ENCODE measurements at places on chromosomes 4 and X. TPM values are rescaled to one million over a fixed set of nuclear protein-coding genes. Genes with fewer than 3 reads are reported as not detected.

DNA sequence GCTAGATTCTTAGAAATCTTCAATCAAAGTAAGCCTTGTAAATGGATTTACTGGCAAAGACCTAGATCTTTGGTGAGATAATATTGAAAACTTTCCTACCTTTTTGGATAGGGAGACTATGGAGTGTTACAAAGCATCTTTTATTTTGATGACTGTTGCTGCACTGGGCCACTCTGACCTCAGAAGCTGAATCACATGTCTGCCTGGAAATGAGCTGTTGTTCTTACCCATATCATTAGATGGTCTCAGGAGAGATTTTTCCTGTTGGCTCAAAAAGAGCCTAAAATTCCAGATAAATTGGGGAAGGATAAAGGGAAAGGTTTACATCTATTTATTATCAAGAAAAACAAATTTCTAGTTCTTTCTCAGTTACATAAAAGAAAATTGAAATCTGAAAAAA lies 127.5 kb upstream of the BMP3 start:
- no peak overlapping the region for H3K4me3 ChIP-seq
- no peak overlapping the region for H3K27ac ChIP-seq
- H3K4me1 ChIP-seq: no peaks in the 10 kb centered on the region
- no peaks in the 10 kb centered on the region for H3K27me3 ChIP-seq

- H3K27me3 ChIP-seq: peaks cover 2% of the 10 kb centered on the region
- no peak overlapping the region for H3K4me3 ChIP-seq
- peaks cover 2% of the 10 kb centered on the region for H3K4me1 ChIP-seq
- H3K27ac ChIP-seq: no peak overlapping the region
- no peaks in the 10 kb centered on the region for H3K36me3 ChIP-seq
- no peak for DNase-seq
These were observed 347.8 kb downstream of the ANK2 start for GRCh38 chr4:113397114-113397701.

DNA sequence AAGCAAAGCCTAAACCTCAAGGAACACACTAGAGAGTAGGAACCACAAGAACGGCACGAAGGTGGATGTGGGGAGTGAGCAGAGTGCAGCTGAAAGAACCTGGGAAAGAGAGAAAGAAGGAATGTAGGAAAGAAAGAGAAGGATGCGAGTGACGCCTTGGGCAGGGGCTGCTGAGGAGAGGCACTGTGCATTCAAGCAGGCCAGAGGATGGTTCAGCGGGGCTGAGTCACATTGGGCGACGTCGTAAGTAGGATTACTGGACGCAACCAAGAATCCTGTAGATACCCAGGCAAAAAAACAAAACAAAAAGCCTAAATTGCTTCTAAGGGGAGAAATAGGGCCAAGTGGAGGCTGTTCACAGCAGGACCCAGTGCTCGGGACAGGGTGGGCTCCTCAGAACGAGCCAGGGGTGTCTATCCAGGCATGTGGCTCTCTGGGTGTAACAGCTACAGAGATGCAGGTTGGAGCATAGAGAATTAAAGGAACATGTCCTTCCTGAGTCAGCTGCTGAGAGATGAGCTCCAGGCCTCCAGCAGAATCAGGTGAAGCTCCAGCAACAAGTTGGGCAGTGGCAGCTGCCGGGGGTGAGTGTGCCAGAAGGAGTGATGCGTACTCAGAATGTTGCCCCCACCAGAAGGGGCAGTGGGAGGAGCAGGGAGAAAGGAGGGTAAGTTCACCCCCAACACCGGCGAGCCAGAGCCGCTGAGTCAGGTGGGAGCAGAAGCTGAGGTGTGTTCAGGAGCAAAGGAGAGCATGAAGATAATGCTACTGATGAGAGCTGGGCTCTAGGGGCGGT lies 38.6 kb downstream of the NELFA start:
- H3K27ac ChIP-seq: peak overlapping the region; percentile 70
- H3K36me3 ChIP-seq: peaks cover 90% of the 10 kb centered on the region
- DNase-seq: no peak
- no peaks in the 10 kb centered on the region for H3K4me1 ChIP-seq
- H3K4me3 ChIP-seq: no peak overlapping the region

GRCh38 chr4:13413729-13414437 lies 70.3 kb downstream of the RAB28 start:
- no peak overlapping the region for H3K4me3 ChIP-seq
- H3K4me1 ChIP-seq: no peaks in the 10 kb centered on the region
- H3K36me3 ChIP-seq: peaks cover 30% of the 10 kb centered on the region
- DNase-seq: no peak
- no peak overlapping the region for H3K27ac ChIP-seq
- H3K27me3 ChIP-seq: no peaks in the 10 kb centered on the region

GRCh38 chrX:17564689-17565409 lies 172.4 kb upstream of the SCML1 start:
- H3K4me3 ChIP-seq: no peak overlapping the region
- DNase-seq: no peak
- H3K27me3 ChIP-seq: no peaks in the 10 kb centered on the region
- no peak overlapping the region for H3K27ac ChIP-seq

DNA sequence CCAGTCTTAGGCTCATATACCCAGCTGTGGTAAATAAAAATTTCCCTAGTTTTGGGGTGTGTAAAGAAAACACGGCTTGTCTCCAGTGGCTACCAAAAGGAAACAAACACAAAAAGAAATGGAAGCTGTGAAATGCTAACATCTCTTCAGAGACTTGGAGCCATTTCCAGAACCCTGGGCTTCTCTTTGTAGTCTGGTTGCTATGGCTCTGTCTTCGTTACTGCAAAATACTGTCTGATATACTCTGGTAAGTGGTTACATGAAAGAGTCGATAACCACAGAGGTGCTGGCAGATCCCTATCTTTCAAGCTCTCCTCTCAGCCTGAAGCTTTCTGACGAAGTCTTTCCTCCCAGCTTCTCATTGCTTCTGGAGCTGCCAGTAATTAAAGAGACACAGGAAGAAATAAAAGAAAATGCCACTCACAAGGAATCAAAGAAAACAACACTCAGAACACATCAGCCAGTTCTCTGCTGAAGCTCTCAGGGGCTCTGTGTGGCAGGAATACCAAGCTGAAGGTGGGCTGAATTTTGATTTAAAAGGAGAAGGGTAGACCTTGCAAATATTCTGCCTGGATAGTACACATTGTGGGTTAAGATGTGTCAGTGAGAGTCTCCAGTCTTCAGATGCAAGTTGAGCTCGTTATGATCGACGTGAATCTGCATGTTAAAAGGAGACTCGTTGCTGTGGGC lies 107.6 kb upstream of the FAM9C start:
- H3K27ac ChIP-seq: peak overlapping the region; percentile 68
- peaks cover 9% of the 10 kb centered on the region for H3K36me3 ChIP-seq
- H3K4me1 ChIP-seq: peaks cover 24% of the 10 kb centered on the region
- H3K27me3 ChIP-seq: no peaks in the 10 kb centered on the region

- H3K36me3 ChIP-seq: no peaks in the 10 kb centered on the region
- H3K27ac ChIP-seq: no peak overlapping the region
- no peak overlapping the region for H3K4me3 ChIP-seq
- H3K27me3 ChIP-seq: no peaks in the 10 kb centered on the region
These were observed 45.4 kb downstream of the ZNF711 start for GRCh38 chrX:85288992-85289723.

DNA sequence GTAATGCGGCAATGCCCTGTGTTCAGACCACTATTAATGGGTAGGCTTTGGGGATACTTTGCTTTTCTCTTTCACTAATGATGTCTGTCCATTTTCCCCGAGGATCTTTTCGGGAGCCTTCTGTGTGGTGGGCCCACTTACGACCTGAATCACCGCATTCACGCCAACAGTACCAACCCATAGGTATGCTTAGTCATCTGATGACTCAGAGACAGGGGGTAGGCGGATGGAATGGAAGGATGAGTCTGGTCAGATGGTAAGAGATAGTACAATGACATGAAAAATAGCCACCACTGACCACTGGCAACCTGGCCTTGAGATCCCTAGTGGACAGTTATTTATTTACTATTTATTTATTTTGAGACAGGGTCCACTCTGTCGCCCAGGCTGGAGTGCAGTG lies 76.0 kb upstream of the DHRSX start:
- no peaks in the 10 kb centered on the region for H3K36me3 ChIP-seq
- peaks cover 12% of the 10 kb centered on the region for H3K27me3 ChIP-seq

GRCh38 chr4:163680386-163681098 lies 186.1 kb downstream of the TMA16 start:
- no peak overlapping the region for H3K27ac ChIP-seq
- no peak for DNase-seq
- no peaks in the 10 kb centered on the region for H3K36me3 ChIP-seq

DNA sequence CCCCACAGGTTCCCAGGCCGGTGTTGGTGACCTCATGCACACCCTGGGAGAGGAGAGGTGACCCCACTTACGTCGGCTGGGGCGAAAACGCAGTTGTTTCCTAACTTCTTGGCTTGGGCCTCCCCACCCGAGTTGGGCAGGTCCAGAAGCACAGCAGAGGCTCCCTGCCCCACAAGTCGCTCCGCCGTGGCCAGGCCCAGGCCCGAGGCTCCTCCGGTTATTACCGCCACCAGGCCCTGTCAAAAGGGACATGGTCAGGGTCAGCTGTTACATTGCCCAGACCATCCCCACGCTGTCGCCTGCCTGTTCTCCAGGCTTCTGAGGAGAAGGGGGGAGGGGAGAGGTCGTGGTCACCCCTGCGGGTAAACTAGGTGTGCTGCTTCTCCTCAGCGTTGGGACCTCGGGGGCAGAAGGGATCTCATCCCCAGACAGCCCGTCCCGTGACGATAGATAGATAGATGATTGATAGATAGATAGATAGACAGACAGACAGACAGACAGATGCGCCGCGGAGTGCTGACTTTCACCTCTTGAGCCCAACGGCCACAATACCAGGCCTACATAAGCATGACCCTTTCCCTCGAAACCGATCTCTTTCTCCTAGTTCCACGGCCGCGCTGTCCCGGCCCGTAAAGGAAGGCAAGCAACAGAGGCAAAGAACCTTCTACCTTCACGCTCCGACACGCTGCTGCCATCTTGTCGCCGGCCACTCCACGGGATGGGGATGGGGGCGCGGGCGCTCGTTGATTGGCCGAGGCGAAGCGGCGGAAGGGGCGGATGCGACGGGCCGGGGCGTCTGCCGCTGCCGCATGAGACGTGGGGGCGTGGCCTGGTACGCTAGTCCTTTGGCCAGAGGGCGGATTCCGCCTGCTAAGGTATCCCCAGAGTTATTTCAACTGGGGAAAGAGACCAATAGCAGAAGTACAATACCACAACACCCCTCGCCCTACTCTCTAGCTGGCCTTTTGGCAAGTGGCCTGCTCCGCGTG lies at the start of gene HSD17B10:
Gene HSD17B10 (minus strand): TSS at position 720 of the 989 bp plus-strand sequence. CDS start 25 bp downstream, at position 695.
- peak within 1 kb of the TSS; percentile 96 for H3K4me3 ChIP-seq
- H3K4me1 ChIP-seq: peaks cover 38% of the 10 kb centered on the region
- no peaks in the 10 kb centered on the region for H3K27me3 ChIP-seq
- H3K27ac ChIP-seq: peak within 1 kb of the TSS; percentile 92
- H3K36me3 ChIP-seq: peaks cover 11% of the 10 kb centered on the region
- DNase-seq: peak; percentile 91

DNA sequence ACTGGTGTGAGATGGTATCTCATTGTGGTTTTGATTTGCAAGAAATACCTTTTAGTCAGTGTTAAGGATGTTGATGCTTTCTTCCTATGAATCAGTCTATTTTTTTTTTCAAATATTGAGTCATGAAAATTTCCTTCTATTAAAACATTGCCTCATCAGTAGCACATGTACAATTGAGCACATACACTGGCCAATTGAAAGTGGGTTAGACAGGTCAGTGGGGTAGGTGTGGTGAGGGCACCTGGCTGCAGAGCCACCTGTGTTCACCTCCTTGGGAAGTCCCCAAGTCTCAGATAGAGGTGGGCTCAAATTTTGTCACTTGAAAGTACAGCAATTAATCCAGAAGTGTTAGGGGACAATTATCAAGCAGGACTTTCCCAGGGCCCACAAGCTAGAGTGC lies 243.7 kb downstream of the SPRY1 start:
- no peak for DNase-seq
- peaks cover 15% of the 10 kb centered on the region for H3K36me3 ChIP-seq
- peaks cover 14% of the 10 kb centered on the region for H3K4me1 ChIP-seq
- no peak overlapping the region for H3K4me3 ChIP-seq
- H3K27me3 ChIP-seq: no peaks in the 10 kb centered on the region

GRCh38 chr4:93469560-93469959 lies 359.0 kb upstream of the ATOH1 start:
- H3K4me1 ChIP-seq: no peaks in the 10 kb centered on the region
- no peak overlapping the region for H3K27ac ChIP-seq
- H3K36me3 ChIP-seq: no peaks in the 10 kb centered on the region
- no peaks in the 10 kb centered on the region for H3K27me3 ChIP-seq
- no peak overlapping the region for H3K4me3 ChIP-seq

GRCh38 chr4:22607382-22607781 lies 85.4 kb upstream of the GBA3 start:
- no peaks in the 10 kb centered on the region for H3K36me3 ChIP-seq
- no peaks in the 10 kb centered on the region for H3K27me3 ChIP-seq
- H3K27ac ChIP-seq: peak overlapping the region; percentile 62
- peak; percentile 71 for DNase-seq

- H3K27ac ChIP-seq: no peak overlapping the region
- H3K4me3 ChIP-seq: no peak overlapping the region
- H3K27me3 ChIP-seq: no peaks in the 10 kb centered on the region
- H3K4me1 ChIP-seq: peaks cover 7% of the 10 kb centered on the region
- DNase-seq: no peak
These were observed 59.6 kb downstream of the USP9X start for GRCh38 chrX:41144873-41145272.

DNA sequence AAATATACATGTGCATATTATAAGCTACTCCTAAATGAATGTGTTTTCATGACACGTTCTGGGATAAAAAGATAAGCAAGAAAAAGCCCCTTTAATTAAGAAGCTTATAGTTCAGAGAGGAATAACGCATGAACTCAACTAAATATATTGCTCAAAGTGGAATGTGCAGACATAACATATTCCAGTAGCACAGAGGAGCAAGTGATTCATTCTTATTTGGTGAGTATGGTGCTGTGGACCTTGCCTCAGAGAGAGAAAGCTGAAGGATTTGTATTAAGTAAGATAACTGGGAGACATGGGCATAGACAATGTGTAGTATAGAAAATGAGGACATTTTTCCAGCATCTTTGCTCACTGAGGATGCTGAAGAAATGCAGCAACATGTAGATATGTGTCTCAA lies 76.8 kb downstream of the CFAP299 start:
- no peaks in the 10 kb centered on the region for H3K27me3 ChIP-seq
- DNase-seq: no peak
- no peak overlapping the region for H3K4me3 ChIP-seq
- no peak overlapping the region for H3K27ac ChIP-seq
- H3K4me1 ChIP-seq: no peaks in the 10 kb centered on the region
- no peaks in the 10 kb centered on the region for H3K36me3 ChIP-seq

DNA sequence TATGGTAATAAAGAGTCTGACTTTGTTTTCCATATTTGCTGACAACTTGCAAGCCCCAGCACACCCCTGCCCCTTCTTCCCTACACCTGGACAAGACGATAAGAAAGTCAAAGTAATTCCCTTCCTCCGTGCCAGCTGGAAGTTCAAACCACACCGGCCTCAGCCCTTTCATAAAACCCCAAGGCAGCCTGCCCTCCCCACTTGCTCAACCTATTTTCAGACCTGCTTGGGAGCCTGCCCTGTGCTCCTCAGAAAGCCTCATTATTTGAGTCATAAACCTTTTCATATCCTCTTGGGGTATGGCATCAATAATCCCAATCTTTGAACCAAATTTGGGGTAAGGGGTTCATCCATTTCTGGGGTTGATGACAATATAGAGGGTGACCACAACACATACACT lies 29.5 kb downstream of the NIPAL1 start:
- H3K27ac ChIP-seq: no peak overlapping the region
- peaks cover 2% of the 10 kb centered on the region for H3K36me3 ChIP-seq
- DNase-seq: no peak
- H3K4me3 ChIP-seq: no peak overlapping the region

GRCh38 chrX:32087663-32088062 lies 1015.8 kb upstream of the FTHL17 start:
- H3K27ac ChIP-seq: no peak overlapping the region
- H3K4me1 ChIP-seq: no peaks in the 10 kb centered on the region
- H3K36me3 ChIP-seq: no peaks in the 10 kb centered on the region

HTRA3 gene
- not detected for total RNA-seq

SPARCL1 gene
- total RNA-seq: not detected

CT45A2 gene
- total RNA-seq: not detected
